Activated naive CD4-positive, alpha-beta T cell treated with anti-CD3 and anti-CD28 coated beads for 36 hours (primary cell): ENCODE measurements at places on chromosomes 6 and 20.

DNA sequence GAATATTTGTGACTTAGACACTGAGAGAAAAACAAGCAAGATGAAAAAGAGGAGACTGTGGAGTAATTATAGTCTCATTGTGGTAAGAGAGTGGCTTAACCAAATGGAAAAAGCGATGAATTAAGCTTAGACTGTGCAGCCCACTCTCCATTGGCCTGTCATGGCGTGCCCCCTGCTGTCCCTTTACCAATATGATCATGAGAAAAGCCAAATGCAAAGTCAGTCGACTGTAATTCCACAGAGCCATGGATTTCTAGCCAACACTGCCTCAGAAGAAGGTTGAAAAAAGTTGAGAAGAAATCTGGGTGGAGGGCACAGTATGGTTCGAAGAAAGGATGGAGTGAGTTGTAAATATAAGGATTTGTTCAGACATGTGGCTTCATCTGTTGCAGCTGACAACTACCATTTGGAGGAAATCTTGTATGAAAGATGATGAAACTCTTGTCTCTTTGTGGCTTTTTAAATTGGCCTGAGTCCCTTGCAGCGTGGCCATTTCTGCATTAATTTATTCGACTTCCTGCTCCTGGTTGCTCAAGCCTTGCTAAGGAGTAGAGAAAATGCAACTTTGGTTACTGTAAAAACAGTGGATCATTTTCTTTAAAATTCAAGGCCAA, 251.4 kb downstream of the DOK5 start:
- H3K27ac ChIP-seq: no peak overlapping the region
- no peaks in the 10 kb centered on the region for H3K36me3 ChIP-seq
- no peaks in the 10 kb centered on the region for H3K4me1 ChIP-seq
- H3K27me3 ChIP-seq: peaks cover 4% of the 10 kb centered on the region

GRCh38 chr6:133707456-133707855, 181.5 kb upstream of the TCF21 start:
- no peak overlapping the region for H3K4me3 ChIP-seq
- H3K27me3 ChIP-seq: peaks cover 5% of the 10 kb centered on the region
- H3K36me3 ChIP-seq: no peaks in the 10 kb centered on the region
- H3K27ac ChIP-seq: no peak overlapping the region
- no peak for DNase-seq

GRCh38 chr6:84652356-84653026, 111.9 kb downstream of the TBX18 start:
- H3K4me1 ChIP-seq: no peaks in the 10 kb centered on the region
- H3K4me3 ChIP-seq: no peak overlapping the region
- H3K36me3 ChIP-seq: no peaks in the 10 kb centered on the region
- DNase-seq: no peak
- H3K27me3 ChIP-seq: no peaks in the 10 kb centered on the region

- DNase-seq: peak; percentile 74
- no peaks in the 10 kb centered on the region for H3K27me3 ChIP-seq
- peaks cover 2% of the 10 kb centered on the region for H3K36me3 ChIP-seq
- peak overlapping the region; percentile 81 for H3K4me3 ChIP-seq
- H3K4me1 ChIP-seq: peaks cover 29% of the 10 kb centered on the region
- peak overlapping the region; percentile 83 for H3K27ac ChIP-seq
Measured at GRCh38 chr6:26311385-26312095, 53.5 kb upstream of the BTN3A2 start.

DNA sequence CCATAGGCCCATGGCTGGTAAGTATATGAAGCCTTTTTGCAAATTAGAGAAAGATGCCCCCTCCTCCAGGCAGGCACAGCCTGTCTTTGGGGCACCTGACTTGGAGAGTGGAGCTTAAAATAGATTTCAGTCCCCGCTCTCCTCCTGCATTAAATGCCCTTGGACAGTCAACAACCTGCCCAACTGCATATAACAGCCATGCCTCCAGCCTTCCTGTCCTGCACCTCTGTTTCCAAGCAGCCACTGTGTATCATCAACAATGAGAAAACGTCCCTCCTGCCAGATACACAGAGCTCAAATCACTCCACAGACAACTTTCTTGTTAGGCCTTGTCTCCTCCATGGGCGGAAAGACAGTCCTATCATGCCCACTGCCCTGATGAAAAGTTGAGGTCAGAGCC, 3.4 kb downstream of the CDH22 start:
- H3K4me3 ChIP-seq: no peak overlapping the region
- peaks cover 2% of the 10 kb centered on the region for H3K4me1 ChIP-seq
- H3K27ac ChIP-seq: no peak overlapping the region
- DNase-seq: no peak
- H3K27me3 ChIP-seq: peaks cover 36% of the 10 kb centered on the region
- H3K36me3 ChIP-seq: no peaks in the 10 kb centered on the region
